ENCODE measurements at places on chromosomes 2 and 18.

DNA sequence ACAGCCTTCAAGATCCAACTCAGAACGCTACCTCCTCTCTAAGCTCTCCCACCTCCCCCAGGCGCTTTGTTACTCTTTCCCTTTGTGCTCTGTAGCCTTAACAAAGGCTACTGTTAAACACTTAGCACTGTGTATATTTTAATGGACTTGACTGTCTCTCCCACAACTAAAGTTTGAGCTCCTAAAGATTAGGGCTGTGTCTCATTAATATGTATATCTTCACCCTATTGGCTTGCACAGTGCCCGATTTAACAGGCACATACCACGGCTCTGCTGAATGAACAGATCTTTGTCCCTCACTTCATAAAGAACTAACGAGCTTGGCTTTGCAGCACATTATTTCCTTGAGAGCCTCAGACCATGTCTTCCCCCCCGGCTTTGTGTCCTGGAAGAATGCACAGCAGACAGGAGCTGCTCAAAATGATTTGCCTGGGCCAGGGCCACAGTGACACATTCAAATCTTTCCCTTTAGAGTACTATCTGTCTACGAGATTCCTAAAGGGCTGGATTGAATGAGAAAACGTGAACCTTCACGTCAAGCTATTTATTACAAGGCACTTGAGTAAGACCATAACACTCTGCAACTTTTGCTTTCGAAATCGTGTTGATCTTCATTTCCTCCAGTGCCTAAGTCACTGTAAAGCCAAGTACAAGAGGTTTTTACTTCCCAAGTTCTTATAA lies 22.1 kb downstream of the ABHD3 start:
- DNase-seq = no peak

DNA sequence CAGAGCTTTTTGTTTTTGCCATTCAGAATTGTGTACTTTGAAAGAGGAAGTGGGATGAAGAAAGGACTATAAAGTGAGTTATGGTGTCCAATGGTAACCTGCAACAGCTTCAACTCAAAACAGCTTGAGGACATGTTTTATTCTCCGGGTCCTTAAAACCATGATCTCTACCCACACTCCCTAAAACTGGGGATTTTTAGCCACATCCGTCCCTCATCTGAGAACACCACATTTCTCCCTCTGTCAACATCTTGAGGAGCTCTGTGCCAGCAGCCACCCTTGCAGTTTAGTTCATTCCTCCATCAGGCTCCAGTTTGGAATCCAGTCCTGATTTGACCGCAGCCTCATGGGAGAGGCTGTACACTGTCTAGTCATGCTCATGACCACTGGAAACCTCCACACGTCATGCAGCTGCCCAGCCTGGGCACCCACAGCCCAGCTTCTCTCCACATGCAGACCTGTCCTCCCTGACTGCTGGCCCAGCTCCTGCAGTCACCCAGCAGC lies 62.6 kb downstream of the C18orf63 start:
- DNase-seq = no peak

- no peak for DNase-seq
Observed at GRCh38 chr2:23250371-23250770, 134.6 kb upstream of the KLHL29 start.

DNA sequence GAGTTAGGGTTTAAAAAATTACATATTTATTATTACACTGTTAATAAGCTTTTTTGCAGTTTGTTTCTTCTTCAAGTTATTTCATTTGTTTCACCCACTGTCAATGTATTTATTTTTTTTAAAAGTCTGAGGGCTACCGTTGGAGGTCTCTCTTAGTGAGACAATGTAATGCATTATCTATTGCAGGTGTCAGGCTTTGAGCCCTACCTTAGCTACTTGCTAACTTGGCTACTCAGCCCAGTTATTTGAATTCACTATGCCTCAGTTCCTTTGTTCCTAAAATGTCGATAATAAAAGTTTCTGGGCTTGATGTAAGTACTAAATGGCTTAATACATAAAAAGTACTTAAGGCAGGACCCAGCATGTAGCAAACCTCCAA lies 458 bp upstream of the TFPI start:
- no peak for DNase-seq

- no peak for DNase-seq
Observed at GRCh38 chr2:145408980-145409379, 889.1 kb upstream of the ZEB2 start.

GRCh38 chr2:138536302-138536701 lies 34.7 kb downstream of the SPOPL start:
- no peak for DNase-seq

DNA sequence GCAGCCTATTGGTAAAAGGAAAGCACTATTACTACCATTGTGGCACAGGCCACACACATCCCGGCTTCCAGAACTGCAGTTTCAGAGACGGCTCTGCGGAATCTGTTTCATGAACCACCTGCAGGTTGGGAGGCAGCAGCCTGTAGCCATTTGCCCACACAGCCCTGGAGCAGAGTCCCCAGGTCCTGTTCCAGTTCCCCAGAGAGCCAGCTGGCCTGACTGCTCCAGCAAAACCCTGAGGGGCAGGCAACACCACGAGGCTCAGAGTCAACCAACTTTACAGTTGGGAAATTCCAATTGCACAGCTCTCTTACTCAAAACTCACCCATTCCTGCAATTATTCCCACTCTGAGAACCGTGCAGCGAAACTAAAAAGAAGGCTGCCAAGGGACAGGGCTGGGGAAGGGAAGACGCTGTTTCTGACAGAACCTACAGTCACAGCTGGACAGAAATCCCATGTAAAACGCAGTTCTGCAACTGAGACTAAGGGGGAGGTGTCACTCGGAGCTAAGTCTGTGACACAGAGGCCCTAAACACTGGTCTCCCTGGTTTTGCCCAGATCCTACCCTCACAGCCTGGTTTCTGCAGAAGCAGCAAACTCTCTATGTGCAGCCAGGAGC lies 219.4 kb downstream of the TMEM163 start:
- DNase-seq = no peak

- DNase-seq = no peak
Observed at GRCh38 chr18:48892146-48892855, 58.5 kb downstream of the SMAD7 start.

DNA sequence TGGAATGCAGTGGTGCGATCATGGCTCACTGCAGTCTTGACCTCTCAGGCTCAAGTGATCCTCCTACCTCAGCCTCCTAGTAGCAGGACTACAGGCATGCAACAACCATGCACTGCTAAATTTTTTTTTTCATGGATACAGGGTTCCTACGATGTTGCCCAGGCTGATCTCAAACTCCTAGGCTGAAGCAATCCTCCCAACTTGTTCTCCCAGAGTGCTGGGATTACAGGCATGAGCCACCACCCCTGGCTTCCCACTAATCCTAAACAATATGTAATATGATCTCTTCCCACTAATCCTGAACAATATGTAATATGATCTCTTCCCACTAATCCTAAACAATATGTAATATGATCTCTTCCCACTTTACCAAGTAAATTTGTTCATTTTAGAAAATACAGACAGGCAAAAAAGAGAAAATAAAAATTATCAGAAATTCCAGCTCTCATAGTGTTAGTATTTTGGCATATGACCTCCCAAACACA lies 33.7 kb upstream of the C18orf32 start:
- no peak for DNase-seq

DNA sequence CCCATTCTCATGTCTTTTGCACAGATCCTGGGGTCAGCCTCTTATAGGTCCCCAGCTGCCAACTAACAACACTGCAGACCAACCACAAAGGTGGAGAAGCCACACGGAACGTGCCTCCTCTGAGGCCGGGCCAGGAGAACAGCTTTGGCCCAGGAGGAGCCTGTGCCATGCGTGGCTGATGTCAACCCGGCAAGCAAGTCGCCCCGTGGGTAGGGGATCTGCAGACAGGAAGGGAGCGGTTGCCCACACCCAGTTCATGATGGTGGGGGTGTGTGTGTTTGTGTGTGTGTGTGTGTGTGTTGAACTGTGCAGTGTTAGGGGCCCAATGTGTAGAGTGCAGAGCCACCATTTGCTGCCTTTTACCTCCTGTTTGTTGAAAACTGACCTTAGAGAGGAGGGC lies 2.4 kb upstream of the CLEC4F start:
- no peak for DNase-seq

GRCh38 chr2:37671009-37671815 lies at the start of gene CDC42EP3:
Gene CDC42EP3, minus strand, starts transcription at chr2:37671642. Its CDS starts 25,055 bp downstream, at chr2:37646587.
- DNase-seq = peak; percentile 46

DNA sequence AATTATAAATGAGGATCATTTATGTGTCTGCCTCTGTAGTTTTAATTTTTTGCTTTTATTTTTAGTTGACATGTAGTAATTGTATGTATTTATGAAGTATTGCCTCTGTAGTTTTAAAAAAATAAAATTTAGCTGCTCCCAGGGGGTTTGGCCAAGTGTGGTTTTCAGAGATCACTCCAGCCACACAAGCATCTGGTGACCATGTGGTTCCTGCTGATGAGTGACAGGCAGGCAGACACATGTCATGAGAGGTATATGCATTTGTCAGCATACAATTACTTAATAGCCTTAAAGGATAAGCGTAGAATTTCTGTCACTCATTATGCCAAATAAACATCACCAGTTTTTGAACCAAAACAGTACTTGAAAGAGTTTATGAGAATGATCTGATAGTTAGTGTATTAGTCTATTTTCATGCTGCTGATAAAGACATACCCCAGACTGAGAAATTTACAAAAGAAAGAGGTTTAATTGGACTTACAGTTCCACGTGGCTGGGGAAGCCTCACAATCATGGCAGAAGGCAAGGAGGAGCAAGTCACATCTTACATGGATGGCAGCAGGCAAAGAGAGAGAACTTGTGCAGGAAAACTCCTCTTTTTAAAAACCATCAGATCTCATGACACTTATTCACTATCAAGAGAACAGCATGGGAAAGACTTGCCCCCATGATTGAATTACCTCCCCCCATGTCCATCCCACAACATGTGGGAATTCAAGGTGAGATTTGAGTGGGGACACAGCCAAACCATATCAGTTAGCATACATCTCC lies 29.6 kb downstream of the MREG start:
- DNase-seq = no peak

DNA sequence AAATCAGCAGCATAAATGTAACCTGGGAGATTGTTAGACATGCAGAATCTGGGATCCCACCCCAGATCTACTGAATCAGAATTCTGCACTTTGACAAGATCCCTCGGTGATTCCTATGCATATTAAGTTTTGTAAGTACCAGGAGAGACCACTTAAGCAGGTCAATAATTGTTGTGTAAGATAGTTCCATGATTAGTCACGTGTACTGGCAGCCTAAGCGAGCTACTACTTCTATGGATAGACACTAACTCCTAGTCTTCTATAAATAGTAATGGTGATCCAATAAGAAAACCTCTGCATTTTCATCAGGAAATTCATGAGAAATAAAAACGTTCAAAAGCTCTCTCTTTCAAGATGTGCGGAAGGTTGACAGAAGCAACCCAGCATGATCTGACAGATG lies 988.2 kb upstream of the CHAC2 start:
- no peak for DNase-seq

- no peak for DNase-seq
Observed at GRCh38 chr2:198004921-198005829, 200.8 kb downstream of the PLCL1 start.

GRCh38 chr2:111698089-111698488 lies 185.9 kb downstream of the ANAPC1 start:
- DNase-seq = no peak

- DNase-seq = no peak
Observed at GRCh38 chr2:48162742-48163141, 256.4 kb upstream of the FBXO11 start.

DNA sequence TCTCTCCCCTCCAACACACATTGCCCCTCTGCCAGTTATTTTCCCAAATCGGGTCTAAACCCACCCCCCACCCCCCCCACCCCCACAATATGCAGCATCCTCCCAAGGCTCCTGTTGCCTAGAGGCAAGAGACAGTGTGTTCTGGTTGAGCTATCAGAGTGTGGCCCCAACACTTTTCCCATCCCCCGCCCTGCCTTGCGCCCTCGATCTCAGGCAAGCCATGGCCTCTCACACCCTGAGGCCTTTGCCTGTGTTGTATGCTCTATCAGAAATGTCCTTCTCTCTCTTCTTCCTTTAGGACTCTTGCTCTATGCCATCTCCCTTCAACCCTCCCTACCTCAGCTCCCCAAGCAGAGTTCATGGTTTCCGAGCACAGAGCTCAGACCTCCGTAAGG lies 9.5 kb upstream of the GRHL1 start:
- DNase-seq = no peak

- DNase-seq = peak; percentile 7
Observed at GRCh38 chr2:238702276-238703052, 145.4 kb upstream of the TWIST2 start.

DNA sequence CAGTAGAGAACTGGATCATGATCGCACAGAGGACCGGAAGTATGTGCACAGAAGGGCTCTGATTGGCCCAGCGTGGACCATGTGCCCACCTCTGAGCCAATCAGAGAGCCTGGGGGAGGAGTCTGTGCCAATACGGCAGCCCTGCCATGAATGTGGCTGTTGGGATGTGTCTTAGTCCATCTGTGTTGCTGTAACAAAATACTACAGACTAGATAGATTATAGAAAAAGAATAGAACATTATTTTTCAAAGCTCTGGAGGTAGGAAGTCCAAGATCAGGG lies 132.0 kb downstream of the NDUFA10 start:
- DNase-seq = no peak

DNA sequence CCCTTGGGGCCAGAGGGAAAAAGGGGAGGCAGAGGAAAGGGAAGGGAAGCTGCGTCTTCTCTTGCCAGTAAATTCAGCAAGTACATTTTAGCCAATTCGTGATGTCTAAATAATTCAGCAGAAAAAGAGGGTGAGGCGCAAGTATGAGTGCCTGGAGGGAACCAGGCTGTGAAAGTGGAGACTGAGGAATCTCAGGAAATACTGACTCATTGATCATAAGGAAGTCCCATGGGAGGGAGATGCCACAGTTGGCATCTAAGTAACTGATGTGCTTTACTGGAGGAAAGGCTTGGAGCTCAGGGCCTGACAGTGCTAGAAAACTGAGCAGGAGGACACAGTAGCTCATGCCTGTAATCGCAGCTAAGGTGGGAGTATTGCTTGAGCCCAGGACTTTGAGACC lies 31.1 kb downstream of the KIF5C start:
- DNase-seq = no peak

DNA sequence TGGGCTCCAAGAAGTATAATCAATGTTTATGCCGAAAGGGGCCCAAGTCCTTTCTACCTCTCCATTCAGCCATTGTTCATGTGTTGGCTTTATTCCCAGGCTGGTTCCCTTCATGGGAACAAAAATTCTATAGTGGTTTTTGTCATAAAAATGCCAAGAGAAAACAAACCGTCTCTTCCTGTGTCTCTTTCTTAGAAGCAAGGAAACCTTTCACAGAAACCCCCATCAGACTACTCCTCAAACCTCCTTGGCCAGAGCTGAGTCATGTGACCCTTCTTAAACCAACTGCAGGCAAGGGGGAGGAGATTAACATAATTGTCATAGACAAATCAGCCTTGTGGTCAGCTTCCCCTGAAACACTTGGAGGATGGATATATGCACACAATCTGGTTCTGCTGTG lies 75.1 kb upstream of the TANK start:
- DNase-seq = no peak

DNA sequence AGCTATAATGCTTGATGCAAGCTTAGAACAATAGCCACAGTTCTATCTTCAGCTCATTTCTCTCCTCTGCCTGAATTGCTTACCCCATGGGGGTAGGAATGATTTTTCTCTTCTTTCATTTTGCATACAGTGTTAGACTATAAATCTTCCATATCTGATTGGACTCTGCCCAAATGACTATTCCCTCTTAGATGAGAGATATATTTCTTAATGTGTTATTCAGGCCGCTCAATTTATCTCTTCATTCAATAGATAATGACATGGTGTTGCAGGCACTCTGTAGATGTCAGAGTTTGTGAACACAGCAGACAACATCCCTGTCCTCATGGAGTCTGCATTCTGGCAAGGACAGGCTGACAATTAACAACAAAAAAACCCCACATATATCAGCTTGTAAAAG lies 443.7 kb upstream of the CELF4 start:
- DNase-seq = no peak

GRCh38 chr2:234873828-234874173 lies 78.0 kb upstream of the SH3BP4 start:
- no peak for DNase-seq
